ENCODE measurements at places on chromosomes 7 and 10.

- DNase-seq = no peak
Observed at GRCh38 chr10:125103466-125103865, 56.9 kb downstream of the CTBP2 start.

DNA sequence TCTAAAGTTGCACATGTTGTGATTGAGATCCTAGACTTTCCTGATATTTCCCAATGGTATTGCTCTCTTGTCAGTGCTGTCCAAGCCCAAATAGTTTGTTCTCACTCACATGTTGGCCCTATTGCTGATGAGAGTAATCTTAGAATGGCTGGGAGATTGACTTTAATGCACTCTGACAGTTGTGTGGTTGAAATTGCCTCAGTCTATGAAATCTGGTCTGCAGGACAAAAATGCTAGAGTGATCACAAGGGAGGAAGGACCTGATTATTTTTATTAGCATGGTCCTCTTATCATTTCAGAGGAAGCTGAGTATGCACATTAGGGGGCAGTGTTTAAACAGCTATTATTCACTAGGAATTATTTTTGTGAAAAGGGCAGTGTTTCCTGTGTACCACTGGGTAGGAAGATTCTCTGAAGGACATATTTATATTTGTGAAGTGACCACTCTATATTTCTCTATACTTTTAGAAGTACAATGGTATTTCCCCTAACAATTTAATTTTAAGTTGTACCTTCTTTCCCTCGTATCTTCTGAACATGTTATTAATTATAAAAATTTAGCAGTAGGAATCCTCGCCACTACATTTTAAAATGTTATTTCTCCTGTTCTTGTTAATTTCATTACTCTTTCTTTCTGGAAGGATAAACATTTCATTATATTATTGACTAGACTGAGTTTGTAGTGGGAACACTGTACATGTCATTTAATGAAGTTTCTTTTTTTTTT is 64.4 kb downstream of the SUGCT start:
- no peak for DNase-seq

GRCh38 chr10:103232772-103233488 is 12.8 kb upstream of the RPEL1 start:
- no peak for DNase-seq

DNA sequence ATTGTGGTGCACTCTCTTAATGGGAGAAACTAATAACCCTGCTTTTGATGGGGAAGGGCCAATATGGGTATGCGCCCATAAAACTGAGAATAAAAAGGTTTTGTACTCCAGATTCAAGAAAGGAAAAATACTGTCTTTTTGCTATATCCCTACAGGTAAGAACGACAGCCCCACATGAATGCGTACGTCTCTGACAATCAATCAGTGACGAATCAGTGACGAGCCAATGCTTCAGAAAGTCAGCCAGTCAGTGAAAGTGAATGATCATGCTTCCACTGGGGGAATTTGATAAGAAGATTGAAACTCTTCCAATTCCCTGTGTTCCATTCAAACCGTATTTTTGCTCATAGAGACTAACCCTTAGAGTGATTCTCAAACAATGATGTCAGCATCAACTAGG is 26.3 kb downstream of the ARL5B start:
- no peak for DNase-seq

DNA sequence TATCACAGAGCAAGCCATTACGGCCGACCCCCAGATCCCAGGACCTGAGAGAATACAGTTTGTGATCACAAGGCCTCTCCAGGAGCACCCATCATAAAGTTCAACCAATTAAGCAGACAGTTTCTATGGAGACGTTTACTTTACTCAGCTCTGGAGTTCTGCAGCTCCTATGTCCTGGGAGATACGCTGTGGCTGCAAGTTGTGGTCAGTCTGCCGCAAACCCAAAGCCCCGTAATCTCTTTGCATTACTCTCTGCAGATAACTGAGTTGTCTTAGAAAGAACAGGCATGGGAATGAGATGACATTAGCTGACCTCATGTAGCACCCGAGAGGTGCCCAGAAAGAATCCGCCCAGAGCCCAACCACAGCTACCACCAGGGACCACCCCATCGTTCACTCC is 305.1 kb downstream of the FGFR2 start:
- no peak for DNase-seq

DNA sequence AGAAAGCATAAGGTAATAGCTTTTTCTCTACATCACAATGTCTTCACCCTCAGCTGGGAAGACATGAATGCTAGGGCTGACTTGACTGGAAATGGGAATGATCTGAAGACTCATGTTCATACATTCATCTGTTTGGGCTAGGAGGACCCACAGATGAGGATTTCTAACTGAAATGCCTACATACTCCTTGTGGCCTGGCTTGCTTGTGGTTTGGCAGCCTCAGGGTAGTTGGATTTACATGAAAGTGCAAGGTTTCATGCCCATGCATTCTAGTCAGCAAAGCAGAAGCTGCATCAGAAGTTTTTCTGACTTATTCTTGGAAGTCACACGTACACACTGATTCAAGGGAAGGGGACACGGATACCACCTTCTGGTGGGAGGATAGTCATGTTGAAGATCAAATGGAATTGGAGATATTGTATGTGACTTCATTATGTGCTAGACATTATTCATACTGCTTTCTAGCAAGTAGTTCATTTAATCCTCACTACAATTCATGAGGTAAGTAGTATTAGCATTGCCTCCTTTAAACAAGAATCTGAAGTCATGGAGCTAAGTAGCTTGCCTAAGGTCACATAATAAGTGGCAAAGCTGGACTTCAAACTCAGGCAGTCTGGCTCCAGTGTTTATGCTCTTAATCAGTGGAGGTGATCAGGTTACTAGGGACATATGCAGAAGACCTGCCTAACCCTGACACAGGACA is 957.0 kb downstream of the LRMDA start:
- no peak for DNase-seq

DNA sequence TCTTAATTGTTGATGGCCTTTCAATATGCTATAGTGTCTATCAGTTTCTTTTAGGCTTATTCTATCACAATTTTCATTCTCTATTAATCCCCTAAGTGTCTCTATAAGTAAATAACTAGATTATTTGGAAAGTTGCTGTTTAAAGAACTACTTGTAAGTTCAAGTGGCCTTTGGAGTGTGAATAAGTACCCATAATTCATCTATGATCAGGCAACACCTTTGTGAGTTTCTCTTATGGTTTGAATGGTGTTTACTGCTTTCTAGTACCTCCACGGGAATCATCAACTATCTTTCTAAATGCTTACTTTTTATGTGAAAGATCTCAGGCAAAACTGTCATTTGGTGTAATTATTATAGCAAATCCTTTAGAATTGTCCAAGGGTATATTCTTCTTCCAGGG is 166.7 kb downstream of the POU6F2 start:
- DNase-seq = no peak

- DNase-seq = no peak
Observed at GRCh38 chr10:110436554-110437350, 61.0 kb upstream of the DUSP5 start.

- DNase-seq = no peak
Observed at GRCh38 chr7:94266238-94266644, 128.5 kb upstream of the COL1A2 start.

GRCh38 chr7:124603066-124603465 is 162.5 kb downstream of the GPR37 start:
- no peak for DNase-seq

- no peak for DNase-seq
Observed at GRCh38 chr10:96238646-96239623, 32.4 kb downstream of the BLNK start.

DNA sequence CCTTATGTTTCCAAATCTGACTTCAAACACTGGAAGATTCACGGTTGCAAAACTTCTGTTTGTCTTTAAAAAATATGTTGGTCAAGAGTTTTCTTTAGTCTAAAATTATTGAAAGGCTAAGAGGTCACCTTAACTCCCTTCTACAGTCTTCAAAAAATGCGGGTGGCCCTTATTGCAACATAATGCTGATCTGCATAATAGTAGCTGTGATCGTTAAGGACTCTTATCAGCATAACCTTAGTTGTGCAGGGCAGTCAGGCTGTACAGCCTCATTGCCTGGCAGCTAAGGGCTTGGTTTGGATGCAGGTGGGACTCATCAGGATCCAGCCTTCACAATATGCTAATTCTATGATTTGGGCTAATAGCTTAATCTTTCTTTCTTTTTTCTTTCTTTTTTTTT is 15.0 kb downstream of the KIAA1217 start:
- DNase-seq = no peak

GRCh38 chr7:14606101-14606500 is 296.4 kb downstream of the DGKB start:
- DNase-seq = no peak

- DNase-seq = no peak
Observed at GRCh38 chr10:24969841-24970281, 17.5 kb upstream of the PRTFDC1 start.

DNA sequence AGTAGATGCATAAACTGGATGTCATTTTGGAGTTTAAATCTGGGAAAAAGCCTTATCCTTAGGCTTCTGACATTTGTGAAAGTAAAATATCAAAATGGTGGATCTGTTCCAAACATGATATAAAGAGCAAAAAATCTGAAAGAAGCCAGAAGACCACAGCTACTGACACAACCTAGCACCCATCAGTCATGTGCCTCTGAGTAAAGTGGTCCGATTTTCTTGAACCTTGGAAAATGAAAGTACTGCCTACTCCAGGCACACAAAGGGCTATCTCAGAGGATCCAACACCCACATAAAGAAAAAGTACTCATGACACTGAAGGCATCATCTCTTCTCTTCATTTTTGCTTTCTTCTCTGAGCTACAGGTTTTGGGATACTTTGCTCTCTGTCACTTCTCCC is 150.7 kb downstream of the KMT2E start:
- no peak for DNase-seq

- no peak for DNase-seq
Observed at GRCh38 chr7:22120391-22121053, 174.8 kb upstream of the CDCA7L start.

DNA sequence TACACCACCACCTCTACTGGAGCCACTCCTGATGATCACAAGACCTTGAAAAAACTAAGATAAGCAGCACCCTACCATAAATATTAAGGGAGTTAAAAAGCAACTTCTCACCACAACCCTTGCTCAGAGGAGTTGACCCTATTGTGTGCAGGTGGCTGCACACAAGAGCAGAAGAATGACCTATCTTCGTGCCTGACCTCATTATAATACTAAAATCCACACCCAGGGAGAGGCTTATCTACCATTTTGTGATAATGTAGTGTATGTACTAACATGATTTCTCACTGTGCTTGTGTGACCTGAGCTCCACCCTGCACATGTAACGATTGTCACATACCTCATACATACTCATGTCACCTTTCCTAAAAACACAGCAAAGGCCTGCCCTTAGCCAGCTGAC is 205.0 kb upstream of the MBL2 start:
- no peak for DNase-seq

GRCh38 chr7:102981451-102981850 is 68.7 kb downstream of the LRRC17 start:
- no peak for DNase-seq

GRCh38 chr10:27601503-27601902 is 97.4 kb downstream of the RAB18 start:
- no peak for DNase-seq

- no peak for DNase-seq
Observed at GRCh38 chr10:807163-807957, 117.9 kb upstream of the DIP2C start.

DNA sequence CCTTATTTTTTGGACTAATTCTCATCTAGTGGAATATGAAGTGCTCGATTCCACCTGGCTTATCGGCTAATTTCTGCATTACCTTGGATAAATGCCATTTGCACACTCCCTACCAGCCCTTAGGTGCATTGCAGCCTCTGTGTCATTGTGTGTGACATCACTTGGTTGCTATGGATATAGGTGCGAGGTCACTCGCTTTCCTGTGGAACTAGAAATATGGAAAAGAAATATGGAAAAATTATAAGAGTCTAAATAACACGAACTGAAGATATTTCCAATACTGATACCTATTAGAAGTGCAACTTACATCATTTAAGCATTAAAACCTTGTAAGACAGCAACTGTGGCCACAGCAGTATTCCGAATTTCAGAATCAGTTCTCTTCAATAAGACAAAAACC is 2.0 kb downstream of the YWHAG start:
- DNase-seq = no peak

DNA sequence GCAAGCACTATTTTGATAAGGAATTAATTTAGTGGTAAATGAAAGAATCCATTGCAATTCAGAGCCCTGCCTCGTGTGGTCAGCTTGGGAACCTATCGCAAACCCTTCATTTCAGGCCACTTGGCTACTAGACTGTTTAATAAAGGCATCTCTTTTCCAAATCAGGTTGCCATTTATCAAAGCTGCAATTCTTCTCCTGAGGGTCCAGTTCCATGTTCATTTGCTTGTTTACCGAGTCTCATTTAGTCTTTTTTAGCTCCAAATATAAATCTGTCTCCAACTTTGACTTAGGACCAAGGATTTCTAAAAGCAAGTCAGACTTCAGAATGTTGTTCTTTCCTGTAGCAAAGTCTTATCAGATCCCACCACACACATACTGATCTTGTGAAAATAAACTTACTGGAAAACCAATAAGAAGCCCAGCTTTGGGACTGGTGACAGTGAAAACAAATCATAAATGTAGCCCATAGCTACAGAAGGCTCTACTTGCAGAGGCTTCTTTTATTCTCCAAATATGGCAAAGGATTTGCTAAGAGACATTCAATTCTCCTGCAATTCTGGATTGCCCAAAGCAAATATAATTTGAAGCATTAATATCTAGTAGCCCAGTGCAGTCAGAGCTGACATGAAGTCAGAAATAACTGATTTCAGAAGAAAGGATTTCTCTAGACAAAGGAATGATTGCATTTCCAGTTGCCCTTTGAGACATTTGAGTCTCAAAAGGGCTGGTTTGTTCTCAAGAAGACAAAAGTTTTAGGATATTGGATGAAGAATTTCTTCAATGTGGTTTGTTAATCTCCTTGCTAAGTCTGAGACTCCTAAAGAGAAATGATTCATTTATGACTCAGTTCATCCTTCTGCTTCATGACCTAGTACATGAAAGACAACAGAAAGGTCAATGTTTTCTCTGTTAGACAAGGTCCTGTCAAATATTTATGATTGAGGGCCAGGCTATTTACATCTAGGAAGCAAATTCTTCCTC is 28.0 kb downstream of the PPP1R3C start:
- no peak for DNase-seq

DNA sequence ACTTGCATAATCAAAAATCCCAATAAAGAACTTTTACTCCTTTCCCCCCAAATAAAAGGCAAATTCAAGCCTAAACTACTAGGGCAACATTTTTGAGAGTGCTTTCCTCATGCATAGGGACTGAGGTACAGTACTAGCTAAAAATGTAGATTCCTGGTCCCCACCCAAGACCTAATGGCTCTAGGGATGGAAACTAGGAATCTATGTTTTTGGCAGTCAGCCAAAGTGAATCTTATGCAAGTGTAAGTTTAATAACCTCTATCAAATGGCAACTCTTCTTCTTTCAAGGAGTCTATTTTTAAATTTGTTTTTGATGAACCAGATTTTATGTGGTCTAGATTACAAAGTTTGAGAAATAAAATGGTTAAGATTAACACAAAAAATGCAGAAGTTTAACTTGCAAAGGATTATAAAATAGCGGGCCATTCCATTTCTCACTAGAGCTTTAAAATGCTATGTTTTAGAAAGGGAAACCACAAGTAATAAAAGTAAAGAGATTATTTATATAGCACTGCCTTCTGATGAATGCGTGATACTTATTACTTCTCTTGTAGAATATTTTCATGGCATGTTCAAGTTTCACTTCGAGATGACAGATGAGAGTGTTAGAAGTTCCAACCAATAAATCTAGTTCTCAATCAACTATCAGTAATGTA is 70.4 kb upstream of the MDFIC start:
- no peak for DNase-seq
